Central memory CD4-positive, alpha-beta T cell (primary cell): ENCODE measurements at places on chromosomes 3 and 15.
A peak's percentile ranks its signal among the peaks of the same experiment; 100 is the strongest.

DNA sequence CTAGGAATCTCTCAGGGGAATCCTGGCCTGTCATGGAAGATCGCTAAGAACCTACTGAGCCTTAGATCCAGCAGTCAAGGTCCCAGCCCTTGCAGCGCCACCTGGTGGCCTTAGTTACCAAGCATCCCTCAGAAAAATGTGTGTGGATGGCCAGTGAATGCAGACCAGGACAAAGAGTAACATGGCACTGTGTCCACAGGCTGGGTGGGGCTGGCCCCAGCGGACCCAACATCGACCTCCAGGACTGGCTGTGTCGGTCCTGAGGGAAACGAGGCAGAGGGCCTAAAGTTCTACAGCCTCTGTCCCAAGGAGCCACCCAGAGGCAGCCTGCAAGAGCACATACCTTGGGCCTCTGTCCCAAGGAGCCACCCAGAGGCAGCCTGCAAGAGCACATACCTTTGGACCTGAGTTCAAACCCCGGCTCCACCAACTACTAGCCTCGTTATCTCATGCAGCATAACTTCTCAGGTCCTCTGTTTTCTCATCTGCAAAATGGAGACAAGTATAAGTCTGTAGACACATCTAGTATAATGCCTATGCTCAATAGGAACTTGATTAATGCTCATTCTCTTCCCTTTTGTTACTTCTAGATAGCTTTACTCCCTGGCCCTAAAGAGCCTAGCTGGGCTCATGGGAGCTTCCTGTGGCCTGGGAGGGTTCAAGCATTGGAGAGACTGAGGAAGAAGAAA lies 57.5 kb upstream of the HERC1 start:
- peak; percentile 64 for DNase-seq

DNA sequence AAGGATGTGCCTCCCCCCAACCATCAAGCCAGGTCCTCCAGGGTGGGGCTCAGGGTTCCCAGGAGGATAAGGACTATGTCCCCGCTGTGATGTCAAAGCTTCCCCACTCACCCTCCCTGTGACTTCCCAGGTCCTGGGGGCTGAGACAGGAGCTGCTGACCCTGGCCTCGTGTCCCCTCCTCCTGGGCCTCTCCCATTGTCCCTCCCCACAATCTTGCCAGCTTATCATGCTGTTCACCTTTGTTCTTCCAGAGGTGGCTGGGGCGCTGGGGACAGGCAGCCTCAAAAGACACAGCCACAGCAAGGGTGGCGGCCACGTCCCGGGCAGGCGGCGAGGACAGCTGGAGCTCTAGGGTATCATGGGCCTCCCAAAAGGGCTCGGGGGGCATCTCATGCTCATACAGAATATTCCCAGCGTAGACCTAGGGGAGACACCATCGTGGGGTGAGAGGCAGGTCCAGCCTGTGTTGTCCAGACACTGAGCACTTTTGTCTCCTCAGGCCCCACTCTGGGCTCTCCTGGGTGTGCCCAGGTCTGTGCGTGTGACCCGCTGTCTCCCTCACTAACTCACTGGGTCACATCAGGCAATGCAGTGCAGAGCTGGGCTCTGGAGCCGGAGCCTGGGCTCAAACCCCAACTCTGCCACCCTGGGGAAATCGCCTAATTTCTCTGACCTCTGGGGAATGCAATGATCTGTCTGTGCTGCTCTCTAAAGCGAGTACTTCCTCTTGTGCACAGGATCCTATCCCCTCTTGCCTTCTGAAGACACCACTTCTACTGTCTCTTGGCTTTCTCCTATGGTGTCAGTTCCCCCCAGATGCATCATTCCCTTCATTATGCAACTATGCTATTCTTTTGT lies 30.0 kb downstream of the SNX33 start:
- no peak for DNase-seq

GRCh38 chr3:171646357-171647133 lies 163.7 kb downstream of the PLD1 start:
- peak; percentile 4 for DNase-seq

GRCh38 chr3:4601892-4602291 lies 108.7 kb downstream of the ITPR1 start:
- no peak for DNase-seq

DNA sequence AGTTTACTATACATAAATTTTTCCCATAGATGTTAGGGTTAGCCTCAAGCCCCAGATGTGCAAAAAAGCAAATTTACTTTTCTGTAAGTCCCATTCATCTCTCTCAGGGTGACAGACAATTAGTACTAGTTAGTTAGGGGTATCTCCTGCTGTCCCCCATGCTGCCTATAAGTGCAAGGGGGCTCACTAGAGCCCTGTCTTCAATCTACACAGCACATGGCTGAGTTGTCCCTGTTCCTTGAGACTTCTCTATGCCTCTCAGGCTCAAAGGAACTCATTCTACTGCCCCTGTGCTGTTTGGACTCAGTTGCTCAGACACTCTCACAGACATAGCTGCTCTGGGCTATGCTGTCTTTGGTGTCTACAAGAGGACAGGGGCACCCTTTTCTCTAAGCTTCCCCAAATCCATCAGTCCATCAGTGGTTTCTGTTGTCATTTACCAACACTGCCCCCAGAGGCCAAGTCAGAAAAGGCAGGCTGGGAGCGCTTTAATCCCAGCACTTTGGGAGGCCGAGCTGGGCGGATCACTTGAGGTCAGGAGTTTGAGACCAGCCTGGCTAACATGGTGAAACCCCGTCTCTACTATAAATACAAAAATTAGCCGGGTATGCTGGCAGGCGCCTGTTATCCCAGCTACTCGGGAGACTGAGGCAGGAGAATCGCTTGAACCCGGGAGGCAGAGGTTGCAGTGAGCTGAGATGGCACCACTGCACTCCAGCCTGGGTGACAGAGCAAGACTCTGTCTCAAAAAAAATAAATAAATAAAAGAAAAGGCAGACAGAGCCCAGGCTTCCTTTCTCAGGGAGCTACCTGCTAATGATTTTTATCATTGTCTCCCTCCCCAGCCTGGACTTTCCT lies 31.4 kb upstream of the PRTG start:
- DNase-seq, result no peak

DNA sequence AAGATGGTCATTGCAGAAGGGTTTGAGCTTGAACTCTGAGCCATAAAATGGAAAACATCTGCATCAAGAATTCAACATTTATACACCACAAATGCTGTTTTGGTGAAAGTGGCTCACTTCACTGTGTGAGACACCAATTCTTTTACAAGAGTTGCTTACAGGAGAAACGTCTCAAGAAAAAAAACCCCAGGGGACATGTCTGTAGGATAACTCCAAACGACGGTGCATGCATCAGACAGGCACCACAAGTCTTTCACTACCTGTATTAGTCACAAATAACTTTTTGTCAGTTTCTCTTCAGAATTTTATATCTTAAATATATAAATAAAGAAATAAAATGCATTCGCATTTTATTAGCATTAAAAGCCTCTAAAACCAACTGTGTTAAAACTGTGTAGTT lies 164.3 kb downstream of the EFHB start:
- no peak for DNase-seq

GRCh38 chr3:190892395-190892902 lies 30.0 kb upstream of the GMNC start:
- DNase-seq, result no peak

DNA sequence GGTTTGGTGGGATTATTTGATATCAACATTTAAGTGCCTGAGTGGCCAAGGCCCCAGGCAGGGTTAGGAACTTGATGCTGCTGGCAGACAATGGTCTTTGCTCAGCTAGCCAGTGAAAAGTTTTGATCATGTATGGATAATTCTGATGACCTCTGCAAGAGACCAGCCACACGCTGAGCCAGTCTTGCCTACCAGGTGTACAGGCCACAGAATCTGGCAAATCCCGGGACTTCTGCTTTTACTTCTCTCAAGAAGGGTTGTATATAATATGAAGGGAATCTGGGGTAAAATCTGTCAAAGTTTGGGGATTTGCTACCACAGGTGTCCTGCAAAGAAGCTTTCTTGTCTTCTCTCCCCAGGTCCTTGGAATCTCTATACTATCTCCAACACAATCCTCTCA lies 331.4 kb upstream of the GOLIM4 start:
- DNase-seq, result no peak

DNA sequence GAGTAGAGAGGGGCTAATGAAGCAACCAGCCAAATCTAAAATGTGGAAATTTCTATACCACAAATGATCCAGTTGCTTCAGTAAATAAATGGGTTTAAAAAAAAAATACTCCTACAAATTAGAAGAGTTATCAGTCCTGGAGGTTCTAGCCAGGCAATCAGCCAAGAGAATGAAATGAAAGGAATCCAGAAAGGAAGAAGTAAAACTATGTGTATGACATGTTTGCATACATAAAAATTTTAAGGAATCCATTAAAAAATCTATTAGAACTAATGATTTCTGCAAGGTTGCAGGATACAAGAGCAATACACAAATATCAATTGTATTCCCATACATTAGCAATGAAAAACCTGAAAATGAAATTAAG lies 9.6 kb downstream of the MESP2 start:
- DNase-seq, result no peak

DNA sequence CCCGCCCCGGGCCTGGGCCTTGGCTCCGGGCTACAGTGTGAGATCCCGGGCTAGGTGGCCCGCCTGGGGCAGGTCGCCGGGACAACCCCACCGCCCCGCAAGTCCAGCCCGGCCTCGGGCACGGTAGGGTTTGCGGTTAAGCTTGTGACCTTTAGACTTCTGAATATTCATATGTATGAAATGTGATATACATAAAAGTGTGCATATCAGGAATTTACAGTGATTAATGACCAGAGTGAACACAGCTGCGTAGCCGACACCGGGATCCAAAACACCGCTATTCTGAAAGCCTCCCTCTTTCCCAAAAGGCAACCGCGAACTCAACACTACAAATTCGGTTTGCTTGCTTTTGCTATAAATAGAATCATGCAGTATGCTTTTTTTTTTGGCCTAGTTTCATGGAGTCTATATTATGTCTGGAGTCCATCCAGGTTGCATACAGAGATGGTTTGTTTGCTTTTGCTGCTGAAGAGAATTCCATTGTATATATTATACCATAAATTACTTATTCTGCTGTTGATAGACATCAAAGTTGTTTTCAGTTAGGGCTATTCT lies 636 bp upstream of the SNRPA1 start:
- no peak for DNase-seq

GRCh38 chr15:94070356-94071295 lies 160.7 kb upstream of the MCTP2 start:
- DNase-seq, result no peak

GRCh38 chr3:107973152-107973551 lies 117.7 kb downstream of the CD47 start:
- DNase-seq, result no peak

DNA sequence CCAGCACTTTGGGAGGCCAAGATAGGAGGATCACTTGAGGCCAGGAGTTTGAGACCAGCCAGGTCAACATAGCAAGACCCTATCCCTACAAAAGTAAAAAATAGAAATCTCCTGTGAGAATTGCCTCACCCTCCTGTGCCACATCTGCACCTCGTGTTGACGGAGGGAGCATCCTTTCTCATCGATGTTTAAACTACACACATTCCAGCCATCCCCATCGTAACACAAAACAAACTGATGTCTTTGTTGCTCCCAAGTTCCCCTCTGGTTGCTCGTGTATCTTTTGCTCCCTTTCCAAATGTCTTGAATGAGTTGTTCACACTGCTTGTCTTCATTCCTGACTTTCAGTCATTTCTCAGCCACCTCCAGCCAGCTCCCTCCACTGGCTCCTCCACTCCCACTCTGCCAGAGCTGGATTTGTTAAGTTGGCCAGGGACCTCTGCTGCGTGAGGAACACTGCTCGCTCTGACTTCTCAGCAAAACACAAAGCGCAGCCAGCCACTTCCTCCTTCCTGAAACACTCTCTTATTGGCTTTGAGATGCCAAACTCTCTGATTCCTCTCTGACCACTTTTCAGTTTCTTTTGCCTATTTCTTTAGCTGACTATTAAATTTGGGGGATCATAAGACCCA lies 53.6 kb upstream of the ATP13A3 start:
- no peak for DNase-seq

GRCh38 chr3:116097226-116097625 lies 348.1 kb downstream of the LSAMP start:
- DNase-seq, result no peak

- no peak for DNase-seq
Measured at GRCh38 chr15:63447017-63447676, 57.2 kb upstream of the USP3 start.
